Adrenal gland (tissue), 19 donors: ENCODE measurements at places on chromosomes 12 and 14.
A peak's percentile ranks its signal among the peaks of the same experiment; 100 is the strongest.

- H3K27me3 ChIP-seq = no peaks in the 10 kb centered on the region
- H3K36me3 ChIP-seq = no peaks in the 10 kb centered on the region
- no peaks in the 10 kb centered on the region for H3K4me1 ChIP-seq
- H3K27ac ChIP-seq = no peak overlapping the region
- no peak for DNase-seq
- H3K4me3 ChIP-seq = no peak overlapping the region
These were observed 264.3 kb downstream of the PRKD1 start for GRCh38 chr14:29663281-29663801.

GRCh38 chr14:54129850-54130640 is 173.4 kb upstream of the BMP4 start:
- H3K27me3 ChIP-seq = no peaks in the 10 kb centered on the region
- H3K27ac ChIP-seq = no peak overlapping the region
- H3K4me3 ChIP-seq = no peak overlapping the region
- no peaks in the 10 kb centered on the region for H3K36me3 ChIP-seq

DNA sequence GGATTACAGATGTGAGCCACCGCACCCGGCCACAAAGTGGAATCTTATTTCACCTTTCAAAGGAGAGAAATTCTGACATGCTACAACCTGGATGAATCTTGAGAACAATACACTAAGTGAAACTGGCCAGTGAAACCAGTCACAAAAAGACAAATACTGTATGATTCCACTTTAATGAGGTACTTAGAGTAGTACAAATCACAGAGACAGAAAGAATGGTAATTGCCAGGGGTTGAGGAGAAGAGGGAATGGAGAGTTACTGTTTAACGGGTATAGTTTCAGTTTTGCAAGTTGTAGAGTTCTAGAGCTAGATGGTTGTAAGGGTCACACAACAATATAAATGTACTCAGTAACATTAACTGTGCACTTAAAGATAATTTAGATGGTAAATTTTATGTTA is 33.4 kb downstream of the ADIPOR2 start:
- H3K4me1 ChIP-seq = peaks cover 34% of the 10 kb centered on the region
- H3K27me3 ChIP-seq = no peaks in the 10 kb centered on the region
- DNase-seq = no peak
- H3K27ac ChIP-seq = peak overlapping the region; percentile 6
- no peak overlapping the region for H3K4me3 ChIP-seq
- no peaks in the 10 kb centered on the region for H3K36me3 ChIP-seq

- H3K4me1 ChIP-seq = peaks cover 33% of the 10 kb centered on the region
- no peaks in the 10 kb centered on the region for H3K36me3 ChIP-seq
- H3K27ac ChIP-seq = peak overlapping the region; percentile 42
- H3K4me3 ChIP-seq = no peak overlapping the region
- no peaks in the 10 kb centered on the region for H3K27me3 ChIP-seq
These were observed 49.2 kb downstream of the BRMS1L start for GRCh38 chr14:35875296-35875695.
